ENCODE measurements at places on chromosomes 4 and X. TPM values are rescaled to one million over a fixed set of nuclear protein-coding genes. Genes with fewer than 3 reads are reported as not detected.

The AFF2 gene
- total RNA-seq: 144 TPM

The GLRA3 gene
- 6.1 TPM for total RNA-seq

The ANKRD50 gene
- 99.6 TPM for total RNA-seq

The ASB9 gene
- 0.25 TPM for total RNA-seq

The ASB12 gene
- 0.25 TPM for total RNA-seq

The LUZP4 gene
- total RNA-seq: not detected

The CYTL1 gene
- total RNA-seq: 0.49 TPM

The PDCL2 gene
- not detected for total RNA-seq

The MAGEA2B gene
- not detected for total RNA-seq

The MAGEB18 gene
- total RNA-seq: not detected

The WNK3 gene
- total RNA-seq: 48.2 TPM

The NPY5R gene
- total RNA-seq: 32.0 TPM

The XKRX gene
- total RNA-seq: not detected

The CCDC149 gene
- 19.2 TPM for total RNA-seq

The VSIG1 gene
- 0.74 TPM for total RNA-seq

The TAF7L gene
- total RNA-seq: under 0.01 TPM

The P2RY4 gene
- total RNA-seq: not detected

The MAGEA9B gene
- under 0.01 TPM for total RNA-seq

The RS1 gene
- not detected for total RNA-seq

The CFAP299 gene
- 0.74 TPM for total RNA-seq

The NKRF gene
- 15.0 TPM for total RNA-seq

The S100P gene
- 2.0 TPM for total RNA-seq

The WDFY3 gene
- 173 TPM for total RNA-seq

The F8A2 gene
- not detected for total RNA-seq

The EIF1AX gene
- total RNA-seq: 93.4 TPM

The HERC3 gene
- total RNA-seq: 52.9 TPM

The COL4A6 gene
- 3.2 TPM for total RNA-seq

The ERAS gene
- total RNA-seq: not detected

The RRH gene
- 0.25 TPM for total RNA-seq

The TGIF2LX gene
- not detected for total RNA-seq

The DLG3 gene
- 84.8 TPM for total RNA-seq

The ARHGAP36 gene
- total RNA-seq: under 0.01 TPM

The SPANXB1 gene
- not detected for total RNA-seq

The VEGFD gene
- total RNA-seq: 0.25 TPM

The GYG2 gene
- 6.1 TPM for total RNA-seq

The FHIP1A gene
- total RNA-seq: 3.7 TPM

The SULT1E1 gene
- total RNA-seq: 5.4 TPM

The ATP2B3 gene
- total RNA-seq: 7.1 TPM

The DDX53 gene
- total RNA-seq: not detected

The PABPC4L gene
- total RNA-seq: 0.74 TPM

The DCAF8L2 gene
- total RNA-seq: not detected

The DMRTC1 gene
- total RNA-seq: not detected

The ARMCX1 gene
- 67.9 TPM for total RNA-seq

The SSX2 gene
- total RNA-seq: not detected

The MAGEB17 gene
- 0.25 TPM for total RNA-seq

The PRDM8 gene
- total RNA-seq: 26.1 TPM

The TMPRSS11D gene
- not detected for total RNA-seq

The CSAG1 gene
- not detected for total RNA-seq

The GAGE12J gene
- total RNA-seq: not detected

The CUL4B gene
- total RNA-seq: 47.9 TPM

The SLC2A9 gene
- 1.7 TPM for total RNA-seq

The CTAG2 gene
- not detected for total RNA-seq

The HTN1 gene
- not detected for total RNA-seq

The RASSF6 gene
- total RNA-seq: under 0.01 TPM

The FAM47A gene
- not detected for total RNA-seq

The UVSSA gene
- total RNA-seq: 7.9 TPM

Measured in temporal lobe (tissue), 4 donors.